ENCODE measurements at places on chromosomes 1 and 21.
A peak's percentile ranks its signal among the peaks of the same experiment; 100 is the strongest.

- DNase-seq = peak; percentile 14
Observed at GRCh38 chr1:208834381-208835096, 590.4 kb upstream of the PLXNA2 start.

- DNase-seq = no peak
Observed at GRCh38 chr1:244150071-244150470, 99.0 kb downstream of the ZBTB18 start.

GRCh38 chr1:33286451-33287185, 30.3 kb downstream of the ZNF362 start:
- DNase-seq = no peak

DNA sequence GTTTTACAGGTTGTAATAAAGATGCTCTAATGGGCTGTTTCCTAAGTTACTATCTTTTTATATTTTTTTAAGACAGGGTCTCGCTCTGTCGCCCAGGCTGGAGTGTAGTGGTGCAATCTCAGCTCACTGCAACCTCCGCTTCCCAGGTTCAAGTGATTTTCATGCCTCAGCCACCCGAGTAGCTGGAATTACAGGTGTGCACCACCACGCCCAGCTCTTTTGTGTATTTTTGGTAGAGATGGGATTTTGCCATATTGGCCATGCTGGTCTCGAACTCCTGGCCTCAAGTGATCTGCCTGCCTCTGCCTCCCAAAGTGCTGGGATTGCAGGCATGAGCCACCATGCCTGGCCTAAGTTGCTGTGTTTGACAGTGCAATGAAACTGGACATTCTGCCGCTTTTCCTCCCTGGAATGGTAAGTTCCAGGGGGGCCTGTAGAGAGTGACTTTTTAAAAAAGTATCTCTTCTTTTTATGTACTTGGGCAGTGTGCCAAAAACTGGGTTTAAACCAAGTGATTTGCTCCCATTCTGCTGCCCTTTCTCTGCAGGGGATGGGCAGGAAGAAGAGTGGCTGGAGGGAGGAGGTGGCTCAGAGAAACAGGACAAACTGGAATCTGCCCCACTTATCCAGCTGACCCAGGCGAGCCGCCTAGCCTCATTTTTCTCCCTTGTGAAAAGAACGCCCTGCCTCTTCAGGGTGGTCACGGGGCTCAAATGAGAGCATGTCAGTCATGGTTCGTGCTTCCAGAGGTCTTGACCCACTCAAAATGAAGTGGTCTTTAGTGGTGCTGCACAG, 2.3 kb downstream of the SLC37A1 start:
- DNase-seq = no peak

DNA sequence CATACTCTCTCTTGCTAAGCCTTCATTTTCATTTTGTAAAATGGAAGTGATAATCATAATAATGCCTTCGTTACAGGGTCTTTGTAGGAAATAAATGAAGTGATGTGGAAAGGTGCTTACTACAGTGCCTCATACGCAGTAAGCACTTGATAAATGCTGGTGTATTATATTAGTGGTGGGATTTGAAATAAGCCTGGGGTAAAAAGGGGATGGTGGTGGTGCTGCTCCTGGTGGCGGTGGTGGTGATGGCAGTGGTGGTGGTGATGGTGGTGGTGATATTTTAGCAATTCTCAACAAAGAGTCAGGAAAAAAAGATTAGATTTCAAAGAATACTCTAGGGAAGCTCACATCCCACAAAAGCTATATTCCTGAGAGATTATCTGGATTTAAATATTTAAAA, 35.5 kb upstream of the ATP1B1 start:
- DNase-seq = no peak

DNA sequence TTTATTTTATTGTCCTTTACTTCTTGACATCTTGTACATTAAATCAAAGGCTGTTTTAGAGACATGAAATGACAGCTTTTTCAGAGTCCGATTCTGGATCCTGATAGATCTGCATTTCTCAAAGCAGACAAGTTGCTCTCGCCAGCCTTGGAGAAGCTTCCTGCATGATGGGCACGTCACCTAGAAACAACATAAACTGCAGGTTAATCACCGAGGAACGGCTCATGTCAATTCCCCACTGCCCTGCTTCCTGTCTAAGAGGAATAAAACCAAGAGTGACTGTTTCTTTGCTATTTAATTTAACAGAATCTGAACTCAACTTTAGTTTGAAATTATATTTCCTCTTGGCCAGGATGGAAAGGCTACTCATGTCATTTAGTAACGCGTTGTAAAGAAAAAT, 77.0 kb downstream of the RWDD3 start:
- no peak for DNase-seq

DNA sequence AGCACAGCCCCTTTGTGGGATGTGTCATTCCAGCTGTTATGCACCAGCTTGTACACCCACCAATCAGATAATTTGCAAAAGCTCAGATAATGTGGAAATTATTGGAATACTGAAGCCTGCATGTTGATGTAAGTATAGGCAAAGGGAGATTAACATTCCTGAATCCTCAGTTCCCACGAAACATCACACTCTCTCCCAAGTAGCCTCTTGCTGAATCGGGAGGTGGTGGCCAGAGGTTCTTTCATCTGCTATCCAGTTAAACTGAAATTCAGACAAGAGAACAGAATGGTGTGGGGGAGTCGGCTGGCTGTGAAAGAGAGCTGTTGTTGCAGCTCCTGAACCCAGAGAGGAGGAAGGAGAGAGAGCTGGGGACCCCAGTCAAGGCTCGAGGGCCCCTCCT, 170.9 kb downstream of the ZBTB18 start:
- DNase-seq = no peak

DNA sequence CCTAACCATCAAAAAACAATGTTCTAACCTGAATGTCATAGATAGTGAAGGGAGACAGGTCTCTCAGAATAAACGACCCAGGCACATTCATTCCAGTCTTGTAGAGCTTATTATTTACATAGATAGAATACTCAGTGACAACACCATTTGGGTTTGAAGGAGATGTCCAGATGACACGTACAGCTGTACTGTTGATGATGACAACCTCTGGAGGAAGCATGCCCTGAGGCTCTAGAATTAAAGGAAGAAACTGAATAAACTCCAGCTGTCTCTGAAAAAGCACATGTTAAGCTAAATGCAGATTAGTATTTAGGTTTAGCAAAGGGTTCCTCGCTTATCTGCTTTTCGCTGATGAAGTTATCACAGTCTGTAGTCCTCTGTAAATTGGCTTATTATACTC, 277.2 kb downstream of the KCTD3 start:
- DNase-seq = no peak

DNA sequence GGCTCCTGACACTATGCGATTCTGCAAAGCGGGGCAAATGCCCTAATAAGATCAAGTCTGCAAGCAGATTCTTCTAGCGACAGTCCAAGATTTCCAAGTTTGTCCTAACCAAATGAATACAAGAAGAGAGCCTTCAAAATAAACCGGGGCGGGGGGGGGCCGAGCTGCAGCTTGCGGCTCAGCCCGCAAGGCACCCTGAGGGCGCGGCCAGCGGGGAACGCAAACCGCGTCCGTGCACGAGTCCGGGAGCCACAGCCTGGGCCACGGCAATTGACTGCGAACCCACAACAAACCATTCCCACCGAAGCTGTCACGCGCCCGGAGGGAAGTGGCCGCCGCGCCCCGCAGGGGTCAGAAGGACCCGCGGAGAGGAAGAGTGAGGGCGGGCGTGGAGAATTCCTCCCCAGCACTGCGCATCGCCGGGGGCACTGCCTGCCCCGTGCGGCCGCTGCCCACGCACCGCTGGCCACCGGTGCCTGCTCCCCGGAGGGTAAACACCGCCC, 687 bp downstream of the TGFBR3 start:
- DNase-seq = peak; percentile 24

DNA sequence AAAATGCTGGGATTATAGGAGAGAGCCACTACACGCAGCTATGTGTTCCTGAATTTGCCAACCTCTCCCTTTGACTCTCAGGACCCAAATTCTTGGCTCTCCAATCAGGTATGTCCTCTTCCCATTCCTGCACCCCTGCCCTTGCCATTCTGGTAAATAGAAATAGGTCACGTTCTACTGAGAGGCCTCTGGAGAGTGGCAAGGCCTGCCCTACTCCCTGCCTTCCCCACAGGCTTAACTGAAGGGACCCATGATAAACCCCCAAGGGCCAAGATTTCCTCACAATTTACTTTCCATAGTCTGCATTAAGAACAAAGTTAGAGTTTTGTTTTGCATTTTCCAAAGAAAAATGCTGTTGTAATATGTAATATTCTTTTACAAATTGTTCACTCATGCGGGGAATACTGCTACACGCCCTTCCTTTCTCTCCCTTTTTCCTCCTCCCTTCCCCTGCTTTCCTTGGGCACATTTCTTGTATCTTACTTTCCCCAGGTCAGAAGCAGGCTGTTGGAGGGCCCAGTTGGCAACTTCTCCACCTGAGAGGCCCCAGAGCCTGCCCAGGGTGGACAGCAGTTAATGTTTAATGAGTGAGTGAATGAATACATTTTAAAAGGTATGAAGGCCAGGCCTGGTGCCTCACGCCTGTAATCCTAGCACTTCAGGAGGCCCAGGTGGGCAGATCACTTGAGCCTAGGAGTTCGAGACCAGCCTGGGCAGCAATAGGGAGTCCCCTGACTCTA, 33.9 kb upstream of the PUM1 start:
- DNase-seq = no peak

DNA sequence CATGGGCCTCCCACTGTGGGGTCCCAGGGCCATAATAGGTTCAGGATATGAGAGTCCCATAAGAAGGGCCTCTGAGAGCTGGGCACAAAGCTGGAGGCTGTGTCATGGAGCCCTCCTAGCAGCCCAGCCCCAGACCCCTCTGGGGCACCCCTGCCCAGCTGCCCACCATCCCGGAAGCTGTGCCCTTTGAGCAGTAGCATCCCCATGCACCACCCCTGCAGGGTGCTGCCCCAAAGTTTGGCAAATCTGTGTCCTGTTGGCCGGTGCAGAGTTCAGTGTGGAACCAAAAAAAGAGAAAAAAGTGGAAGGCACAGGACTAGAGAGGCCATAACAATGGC, 17.6 kb downstream of the TNNT2 start:
- DNase-seq = no peak

- DNase-seq = no peak
Observed at GRCh38 chr1:15684042-15684461, at the start of gene PLEKHM2. PLEKHM2 (plus strand) TSS chr1:15684320; CDS start chr1:15684559, 239 bp downstream.

- DNase-seq = peak; percentile 23
Observed at GRCh38 chr1:95116580-95117206, 462 bp upstream of the TLCD4 start.

DNA sequence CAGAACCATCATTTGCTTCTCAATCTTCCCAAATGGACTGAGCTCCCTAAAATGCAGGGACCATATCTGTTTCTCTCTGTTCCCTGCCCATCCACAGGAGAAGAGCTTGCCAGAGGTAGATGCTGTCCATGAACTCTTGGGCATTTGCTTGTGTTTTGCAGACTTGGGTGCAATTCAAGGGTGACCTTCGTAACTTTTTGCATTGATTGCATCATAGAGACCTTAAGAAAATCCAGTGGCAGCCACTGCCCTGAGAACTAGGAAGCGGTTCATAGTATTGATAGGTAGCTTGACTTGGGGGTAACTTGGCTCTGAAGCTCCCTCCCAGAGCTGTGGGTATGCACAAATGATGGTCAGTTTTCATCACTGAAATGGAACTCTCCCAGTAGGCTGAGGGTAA, 34.3 kb upstream of the EDEM3 start:
- DNase-seq = no peak

DNA sequence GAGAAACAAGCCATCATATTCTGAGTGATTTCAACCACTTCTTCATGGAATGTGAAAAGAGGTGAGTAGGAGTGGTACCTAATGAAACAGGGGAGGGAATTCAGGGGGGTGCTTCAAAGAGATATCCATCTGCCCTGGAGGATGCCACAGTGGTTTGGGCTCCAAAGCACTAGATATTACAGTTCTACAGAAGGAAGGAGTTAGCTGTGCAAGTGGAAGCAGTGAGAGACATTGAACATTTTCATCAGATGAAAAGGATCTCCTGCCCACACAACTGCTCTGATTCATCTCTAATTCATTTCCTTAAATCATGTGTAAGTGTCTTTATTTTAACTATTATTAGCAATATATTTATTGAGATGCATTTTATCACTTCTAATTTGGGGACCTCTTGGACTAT, 2.8 kb upstream of the RGS5 start:
- DNase-seq = peak; percentile 54

DNA sequence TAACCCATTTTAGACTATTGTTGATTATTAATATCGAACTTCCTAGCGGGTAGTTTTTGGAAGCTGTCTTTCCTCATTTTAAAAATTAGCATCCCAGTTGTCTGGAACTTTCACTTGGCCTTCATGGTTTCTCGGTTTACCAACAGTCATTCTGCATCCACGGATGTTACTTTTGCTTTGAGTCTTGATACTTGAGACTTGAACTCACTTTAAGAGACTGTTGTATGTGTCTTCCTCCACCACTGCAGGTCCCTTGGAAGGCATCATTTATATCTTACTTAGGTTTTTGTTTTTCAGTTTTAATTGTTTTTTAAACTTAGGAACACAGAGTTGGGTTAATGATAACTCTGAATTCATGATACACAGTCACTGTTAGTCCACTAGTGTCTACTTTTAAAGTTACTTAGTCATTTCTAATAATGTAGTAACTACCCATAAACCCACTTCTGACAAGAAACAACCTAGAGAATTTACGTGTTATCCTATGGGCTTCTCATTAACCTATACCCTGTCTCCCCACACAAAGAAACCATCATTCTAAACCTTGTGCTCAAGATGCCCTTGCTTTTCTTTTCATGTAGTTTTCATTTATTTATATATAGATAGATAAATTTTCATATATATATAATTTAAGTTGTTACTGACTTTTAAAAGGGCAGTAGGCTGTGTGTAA, 152.6 kb downstream of the ZP4 start:
- DNase-seq = no peak

DNA sequence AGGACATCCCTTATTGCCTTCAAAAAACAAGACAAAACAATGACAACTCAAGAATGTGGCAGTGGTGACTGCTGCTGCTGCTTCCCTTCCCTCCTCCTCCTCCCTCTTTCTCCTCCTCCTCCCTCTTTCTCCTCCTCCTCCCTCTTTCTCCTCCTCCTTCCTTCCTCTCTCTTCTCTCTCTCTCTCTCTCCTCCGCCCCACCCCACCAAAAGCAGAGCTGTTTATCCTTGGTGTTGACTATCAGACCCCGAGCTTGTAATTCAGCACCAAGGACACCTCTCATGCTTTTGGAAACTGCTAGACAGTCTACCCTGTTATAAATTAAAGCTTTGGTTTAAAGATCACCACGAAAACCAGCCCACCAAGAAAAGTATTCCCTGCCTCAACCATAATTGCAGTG, 72.4 kb upstream of the IFNAR2 start:
- DNase-seq = peak; percentile 5
